Stimulated activated naive B cell treated with anti-CD40 and anti-IgM and Interleukin-4, amounts not matched to agents 10 μg/mL and 1 μg/mL and 100 μg/mL, for 72 hours (primary cell): ENCODE measurements at places on chromosomes 5 and 9.

GRCh38 chr5:171664489-171664888, 121.1 kb upstream of the SMIM23 start:
- no peak for DNase-seq

- DNase-seq = no peak
These were observed 39.7 kb downstream of the RAPGEF6 start for GRCh38 chr5:131595088-131596033.

DNA sequence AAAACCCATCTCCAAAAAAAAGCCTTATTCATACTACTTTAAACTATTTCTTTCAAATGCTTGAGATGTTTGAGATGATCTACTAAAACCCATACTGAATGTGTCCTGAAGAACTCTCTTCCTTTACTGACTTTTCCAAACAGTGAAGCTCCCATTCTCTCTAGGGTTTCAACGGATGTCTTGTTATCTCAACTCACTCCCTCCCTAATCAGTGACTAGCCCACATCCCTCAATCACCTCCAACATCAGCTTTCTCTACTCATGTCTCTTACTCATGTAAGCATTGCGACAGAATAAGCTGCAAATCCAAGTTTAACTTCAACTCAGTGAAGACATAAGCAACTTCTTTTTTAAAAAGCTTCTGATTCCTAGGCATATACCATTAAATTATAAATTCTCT, 42.1 kb downstream of the WDR41 start:
- no peak for DNase-seq

DNA sequence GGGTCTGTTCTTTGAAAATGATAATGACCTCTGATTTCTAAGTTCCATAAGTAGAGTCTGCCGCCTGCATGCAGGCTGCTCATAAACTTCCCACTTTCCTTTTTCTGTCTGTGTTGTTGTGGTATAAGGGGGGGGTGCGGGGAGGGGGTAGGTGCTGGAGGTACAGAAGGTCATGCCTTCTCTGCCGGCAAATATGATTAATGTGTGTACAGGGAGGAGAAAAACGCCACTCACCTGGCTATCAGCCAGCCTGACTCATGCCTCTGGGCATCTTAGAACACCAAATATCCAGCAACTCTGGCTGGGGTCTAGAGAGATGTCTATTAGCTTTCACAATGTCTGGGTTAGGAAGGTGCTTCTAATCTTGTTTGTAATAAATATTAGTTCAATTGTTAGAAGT, 128.3 kb downstream of the EFNA5 start:
- DNase-seq = no peak

DNA sequence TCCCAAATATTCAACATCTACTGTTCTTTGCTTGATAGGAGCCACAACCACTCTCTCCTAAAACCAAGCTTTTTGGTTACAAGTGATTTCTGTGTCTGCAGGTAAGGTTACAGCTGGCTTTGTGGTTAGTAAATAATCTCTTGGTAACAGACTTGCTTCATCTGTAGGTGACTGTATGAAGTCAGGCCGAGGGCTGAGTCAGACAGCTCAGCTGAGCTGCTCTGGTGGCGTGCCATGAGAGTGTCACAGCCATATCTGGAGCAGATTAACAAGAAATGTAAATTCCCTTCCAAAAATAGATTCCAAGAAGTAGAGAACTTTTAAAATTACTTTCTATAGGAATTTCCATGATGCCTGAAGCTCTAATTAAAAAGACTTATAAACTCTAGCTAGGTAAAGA, 23.7 kb upstream of the TAS2R1 start:
- DNase-seq = no peak

GRCh38 chr5:29161399-29162291, 2031.8 kb upstream of the CDH6 start:
- DNase-seq = no peak

GRCh38 chr5:141272906-141273305, 27.7 kb downstream of the PCDHB15 start:
- no peak for DNase-seq

DNA sequence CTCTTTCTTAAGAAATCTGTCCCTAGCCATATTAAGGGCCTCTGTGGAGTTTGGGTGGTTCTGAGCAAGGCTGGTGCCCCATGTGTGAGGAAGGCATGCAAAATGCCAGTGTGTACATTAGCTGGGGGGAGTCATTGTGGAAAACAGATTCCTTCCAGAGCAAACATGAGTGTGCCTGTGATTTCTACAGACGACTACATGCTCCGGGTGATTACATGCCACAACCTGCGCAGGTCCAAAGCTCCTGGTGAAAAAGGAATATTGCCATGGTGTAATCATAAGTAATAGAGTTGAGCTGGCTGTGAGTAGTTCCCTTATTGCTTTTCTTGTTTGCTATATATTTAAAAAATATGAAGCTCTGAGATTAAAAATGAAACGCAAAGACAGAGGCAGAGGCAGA, 102.1 kb downstream of the ACER2 start:
- DNase-seq = no peak

- DNase-seq = no peak
These were observed 63.3 kb upstream of the TAF1L start for GRCh38 chr9:32698706-32699277.

DNA sequence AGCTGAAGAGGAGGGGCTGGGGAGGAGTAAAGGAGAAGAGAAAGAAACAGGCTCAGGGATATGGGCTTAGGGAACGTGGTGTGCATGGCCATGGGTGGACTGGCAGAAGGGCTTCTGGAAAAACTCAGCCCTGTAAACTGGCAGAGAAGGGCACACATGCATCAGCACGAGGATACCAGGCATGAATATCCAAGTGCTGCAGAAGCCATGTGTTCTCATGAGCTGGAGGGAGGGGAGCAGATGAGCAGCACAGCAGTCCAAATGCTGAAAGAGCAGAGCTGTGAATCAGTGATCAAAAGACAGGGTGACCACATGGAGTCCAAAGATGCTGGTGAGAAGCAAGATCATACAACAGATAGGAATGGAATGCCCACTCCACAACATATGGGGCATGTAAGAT, 72.3 kb downstream of the SEMA5A start:
- DNase-seq = no peak

GRCh38 chr5:7754997-7755596, 95.8 kb downstream of the CFAP90 start:
- peak; percentile 6 for DNase-seq

- no peak for DNase-seq
These were observed 16.8 kb downstream of the PIP5K1B start for GRCh38 chr9:68721666-68722330.

DNA sequence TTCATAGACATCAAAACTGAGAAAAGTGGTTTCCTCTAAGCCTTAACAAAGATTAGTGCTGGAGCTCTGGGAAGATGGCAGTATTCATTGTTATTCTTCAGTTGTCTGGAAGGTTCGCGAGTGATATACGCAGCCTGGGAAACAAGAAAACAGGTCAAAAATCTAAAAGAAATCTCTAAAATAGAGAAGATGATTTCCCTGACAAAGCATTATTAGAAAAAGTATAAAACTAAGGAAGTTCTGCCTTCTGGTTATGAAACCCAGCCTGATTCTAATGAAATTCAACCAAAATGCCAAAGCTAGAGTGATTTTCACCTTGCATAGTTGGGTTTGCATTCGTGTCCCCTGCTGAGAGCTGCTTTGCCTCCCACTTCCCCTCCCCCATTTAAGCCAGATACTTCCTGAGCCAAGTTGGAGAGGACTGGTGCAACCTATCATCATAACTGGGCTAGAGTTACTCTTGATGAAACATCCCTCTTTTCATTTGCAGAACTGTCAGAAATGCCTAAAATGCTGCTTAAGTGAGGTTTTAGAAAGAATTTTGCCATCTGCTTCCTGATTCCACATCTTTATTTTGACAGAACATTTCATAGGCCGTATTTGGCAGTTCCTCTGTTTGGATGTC, 48.4 kb downstream of the NDFIP1 start:
- no peak for DNase-seq

DNA sequence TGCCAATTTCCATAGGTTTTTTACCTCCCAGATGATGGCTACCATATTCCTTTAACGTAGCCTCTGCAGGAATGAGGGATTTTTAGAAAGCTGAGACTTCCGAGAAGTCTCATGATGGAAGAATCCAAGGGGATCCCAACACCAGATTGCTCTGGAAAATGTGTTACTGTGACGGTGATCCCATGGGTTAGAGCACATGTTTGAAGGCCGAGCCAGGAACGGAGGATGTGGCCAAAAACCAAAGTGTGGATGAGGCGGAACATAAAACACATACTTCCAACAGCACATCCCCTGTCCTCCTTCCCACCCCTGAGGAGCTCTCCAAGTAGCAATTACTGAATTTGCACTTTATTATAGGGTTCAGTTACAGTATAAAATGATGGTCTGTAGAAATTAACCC, 82.6 kb downstream of the GPR21 start:
- DNase-seq = no peak

DNA sequence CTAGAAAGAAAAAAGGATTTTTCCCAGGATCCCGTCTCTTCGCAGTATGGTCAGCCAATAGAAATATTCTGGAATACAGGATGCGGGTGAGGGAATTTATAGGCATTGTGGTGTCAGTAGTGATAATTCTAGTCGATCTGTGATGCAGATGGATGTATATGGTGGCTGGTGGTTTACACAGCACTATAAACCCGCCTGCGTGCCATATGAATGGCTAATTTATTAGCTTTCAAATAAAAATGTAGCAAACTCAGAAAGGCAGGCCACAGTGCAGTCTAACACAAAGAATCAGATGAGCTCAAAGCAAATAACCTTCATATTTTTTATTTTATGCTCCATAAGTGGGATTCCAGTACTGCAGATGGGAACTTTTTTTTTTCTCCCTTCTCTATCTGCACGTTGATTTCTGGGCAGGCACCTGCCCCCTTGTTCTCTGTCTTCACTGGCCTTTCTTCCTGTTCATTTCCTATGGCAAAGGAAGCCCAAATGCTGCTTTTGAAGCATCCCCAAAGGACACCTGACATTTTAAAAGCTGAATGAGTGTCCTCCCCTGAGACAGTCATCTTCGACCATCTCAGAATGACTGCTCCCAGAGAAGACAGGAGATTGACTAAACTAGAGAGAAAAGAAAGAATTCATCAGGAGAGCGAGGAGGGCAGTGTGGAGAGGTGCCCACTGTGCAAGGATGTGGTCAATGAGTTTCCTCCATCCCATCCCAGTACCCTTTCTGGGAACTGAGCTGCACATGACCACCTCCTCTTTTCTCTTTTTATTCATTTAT, 52.1 kb downstream of the SEMA6A start:
- no peak for DNase-seq

DNA sequence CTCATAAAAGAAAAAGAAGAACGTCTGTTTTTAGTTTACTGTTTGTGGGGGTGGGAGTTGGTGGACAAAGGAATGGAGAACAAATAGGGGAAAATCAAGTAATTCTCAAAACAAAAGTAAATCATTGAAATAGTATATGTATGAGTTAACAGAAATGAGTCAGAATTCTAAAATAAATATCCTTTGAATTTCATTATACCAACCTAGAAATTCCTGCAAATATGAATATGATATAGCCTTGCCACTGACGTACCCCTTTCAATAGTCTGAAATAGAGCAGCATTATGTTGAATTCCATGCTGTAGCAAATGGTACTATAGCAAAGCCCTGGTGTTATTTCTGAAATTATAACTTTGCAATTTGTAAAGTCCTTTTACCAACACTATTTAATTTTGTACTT, 29.6 kb upstream of the DTWD2 start:
- DNase-seq = no peak

GRCh38 chr5:83516377-83516776, 44.8 kb downstream of the VCAN start:
- DNase-seq = no peak

- no peak for DNase-seq
These were observed 4.7 kb downstream of the PFDN1 start for GRCh38 chr5:140298183-140298601.

DNA sequence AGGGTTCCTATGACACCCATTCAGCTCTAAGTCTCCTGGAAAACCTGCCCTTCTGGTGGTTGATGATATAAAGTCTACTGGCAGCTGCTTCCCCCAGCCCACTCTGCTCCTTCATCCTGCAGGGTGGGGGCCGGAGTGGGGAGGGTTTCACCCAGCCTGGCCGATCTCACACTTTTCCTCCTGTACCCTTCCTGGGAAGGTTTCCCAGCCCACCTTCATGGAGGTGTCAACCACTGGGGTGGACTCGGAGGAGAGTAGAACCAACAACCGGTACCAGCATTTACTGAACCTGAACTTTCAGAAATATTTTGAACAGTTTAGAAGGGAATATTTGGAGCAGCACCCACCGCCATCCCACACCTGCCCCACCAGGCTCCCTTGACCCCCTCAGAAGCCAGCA, 30.4 kb downstream of the ROR2 start:
- no peak for DNase-seq

GRCh38 chr5:149799119-149799623, 69.1 kb downstream of the PPARGC1B start:
- no peak for DNase-seq

DNA sequence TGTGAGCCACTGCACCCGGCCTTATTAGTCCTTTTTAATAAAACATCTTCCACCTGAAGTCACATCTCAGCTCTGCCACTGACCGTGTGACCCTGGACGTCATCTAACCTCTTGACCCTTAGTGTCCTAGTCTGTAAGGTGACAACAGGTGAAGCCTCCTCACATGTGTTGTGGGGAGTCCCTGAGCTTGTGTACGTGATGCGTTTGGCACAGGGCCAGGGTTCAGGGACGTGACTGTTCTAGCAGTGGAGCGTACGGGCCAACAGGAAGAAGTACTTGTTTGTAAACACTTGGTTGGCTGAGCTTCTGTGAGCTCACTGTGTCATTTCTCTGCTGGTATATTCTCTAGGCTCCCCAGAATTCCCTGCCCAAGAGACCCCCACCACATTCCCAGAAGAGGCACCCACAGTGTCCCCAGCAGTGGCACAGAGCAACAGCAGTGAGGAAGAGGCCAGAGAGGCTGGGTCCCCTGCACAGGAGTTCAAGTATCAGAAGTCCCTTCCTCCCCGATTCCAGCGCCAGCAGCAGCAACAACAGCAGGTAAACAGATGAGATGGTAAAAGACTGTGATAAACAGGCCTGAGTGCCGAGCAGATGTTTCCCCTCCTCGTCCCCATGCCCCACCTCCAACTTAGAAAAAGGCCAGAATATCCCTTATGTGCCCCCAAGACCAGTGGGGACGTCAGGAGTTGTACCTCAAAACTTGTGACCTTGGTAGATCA, 35.3 kb upstream of the POMT1 start:
- no peak for DNase-seq

- no peak for DNase-seq
These were observed 37.8 kb upstream of the ANKRD34B start for GRCh38 chr5:80607832-80608231.

- DNase-seq = no peak
These were observed 26.7 kb upstream of the GRIA1 start for GRCh38 chr5:153463806-153464205.

- no peak for DNase-seq
These were observed 100.2 kb upstream of the CCL21 start for GRCh38 chr9:34810187-34810524.

GRCh38 chr5:62287237-62287636, 18.8 kb upstream of the KIF2A start:
- DNase-seq = no peak

DNA sequence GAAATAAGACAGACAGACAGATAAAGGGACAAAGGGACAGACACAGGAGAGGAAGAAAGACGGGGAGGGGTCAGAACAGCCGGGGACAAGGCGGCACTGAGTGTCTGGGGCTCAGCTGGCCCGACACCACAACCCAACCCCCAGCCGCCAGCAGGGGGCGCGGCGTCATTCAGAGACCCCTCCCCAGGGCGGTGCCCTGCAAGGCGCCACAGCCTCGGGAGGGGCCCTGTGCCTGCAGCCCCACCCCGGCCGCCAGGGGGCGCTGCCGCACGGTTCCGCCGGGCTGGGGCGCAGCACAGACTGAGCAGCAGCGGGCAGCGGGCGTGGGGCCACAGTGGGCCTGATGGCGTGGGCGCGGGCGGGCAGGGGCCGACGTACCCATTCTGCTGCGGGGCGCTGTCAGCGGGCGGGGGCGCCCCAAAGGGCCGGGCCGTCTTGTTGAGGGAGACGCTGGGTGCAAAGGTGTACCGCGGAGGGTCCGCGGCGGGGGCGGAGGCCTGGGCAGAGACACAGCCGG, 5.9 kb downstream of the PDLIM7 start:
- no peak for DNase-seq
